ENCODE measurements at places on chromosomes 2 and 18.

DNA sequence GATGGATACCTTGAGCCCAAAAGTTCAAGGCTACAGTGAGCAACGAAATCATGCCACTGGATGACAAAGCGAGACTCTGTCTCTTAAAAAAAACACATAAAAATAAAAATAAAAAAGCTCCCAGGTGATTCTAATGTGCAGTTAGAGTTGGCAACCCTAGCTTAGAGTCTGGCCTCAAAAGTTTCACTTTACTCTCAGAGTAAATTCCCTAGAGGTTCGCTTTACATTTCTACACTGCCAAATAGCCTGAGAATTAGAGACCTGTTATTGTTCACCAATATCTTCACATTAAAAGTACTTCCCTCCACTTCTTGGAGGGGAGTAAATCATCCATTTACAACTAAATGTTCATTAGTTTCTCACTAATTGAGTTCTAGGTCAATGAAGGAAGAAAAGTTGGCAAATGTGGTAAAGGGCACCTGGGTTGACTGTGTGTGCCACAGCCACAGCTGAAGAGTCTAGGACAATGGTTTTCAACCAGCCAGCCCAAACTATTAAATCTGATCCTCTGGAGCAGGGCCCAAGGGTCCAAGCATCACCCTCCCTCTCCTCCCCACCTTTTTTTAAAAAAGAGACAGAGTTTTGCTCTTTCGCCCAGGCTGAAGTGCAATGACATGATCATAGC, 15.2 kb upstream of the TMEM37 start:
- DNase-seq = no peak

DNA sequence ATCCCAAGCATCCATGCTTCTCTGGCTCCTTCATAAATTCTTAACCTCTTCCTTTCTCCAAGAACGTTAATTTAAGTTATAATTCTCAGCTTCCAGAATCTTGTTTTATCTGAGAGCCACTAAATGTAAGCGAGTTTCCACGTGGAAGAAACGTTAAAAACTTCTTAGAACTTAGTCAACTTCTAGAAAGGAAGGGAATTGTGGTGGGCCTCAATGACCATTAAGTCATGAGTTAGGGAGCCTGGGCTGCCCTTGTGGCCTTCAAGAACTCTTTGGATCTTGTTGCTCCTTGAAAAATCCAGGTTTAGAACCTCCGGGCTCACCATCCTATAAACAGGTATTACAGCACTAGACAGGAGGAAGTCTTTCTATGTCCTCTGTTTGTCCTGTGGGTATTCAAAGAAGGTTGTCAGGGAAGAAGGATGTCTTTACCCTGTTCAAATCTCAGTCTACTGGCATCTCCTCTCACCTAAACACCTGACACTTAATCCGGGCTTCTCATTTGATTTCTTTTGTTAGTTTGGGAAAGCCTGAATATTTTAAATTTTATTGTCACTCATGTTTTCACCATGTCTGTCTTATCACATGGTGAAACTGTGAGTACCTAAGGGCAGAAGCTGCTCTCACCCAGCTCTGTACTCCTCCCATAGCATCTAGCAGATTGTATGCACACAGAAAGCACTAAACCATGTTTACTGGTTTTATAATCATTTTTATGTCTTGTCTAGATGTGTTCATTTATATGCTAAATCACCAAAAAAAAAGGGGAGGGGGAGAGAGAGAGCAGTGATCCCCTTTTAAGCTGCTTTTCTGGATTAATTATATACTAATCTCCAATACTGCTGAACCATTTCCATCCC, 6.3 kb downstream of the RND3 start:
- peak; percentile 50 for DNase-seq

DNA sequence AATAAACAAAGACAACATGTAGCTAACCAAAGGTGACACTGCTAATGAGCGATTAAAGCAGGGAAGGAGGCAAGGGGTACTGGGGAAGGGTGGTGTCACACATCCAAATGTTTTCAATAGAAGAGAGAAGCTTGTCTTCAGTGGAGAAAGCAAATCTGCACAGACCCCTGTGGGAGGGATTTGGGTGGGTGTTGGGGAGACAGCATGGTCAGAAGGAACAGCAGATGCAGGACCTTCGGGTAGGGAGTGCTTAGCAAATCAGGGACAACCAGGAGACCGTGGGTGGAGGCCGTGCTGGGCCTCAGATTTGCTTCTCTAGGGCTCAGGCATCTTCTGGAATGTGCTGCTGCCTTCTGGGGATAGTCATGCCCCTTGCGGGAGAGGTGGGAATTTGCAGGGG, 185.3 kb upstream of the RAB6C start:
- no peak for DNase-seq

GRCh38 chr2:202337706-202338346, 38.3 kb upstream of the BMPR2 start:
- no peak for DNase-seq
